ENCODE measurements at places on chromosomes 7 and 10.
A peak's percentile ranks its signal among the peaks of the same experiment; 100 is the strongest.

- DNase-seq: no peak
Measured at GRCh38 chr7:13540429-13540828, 449.0 kb downstream of the ETV1 start.

GRCh38 chr10:70549962-70550458 is 52.5 kb downstream of the PRF1 start:
- DNase-seq: peak; percentile 53

DNA sequence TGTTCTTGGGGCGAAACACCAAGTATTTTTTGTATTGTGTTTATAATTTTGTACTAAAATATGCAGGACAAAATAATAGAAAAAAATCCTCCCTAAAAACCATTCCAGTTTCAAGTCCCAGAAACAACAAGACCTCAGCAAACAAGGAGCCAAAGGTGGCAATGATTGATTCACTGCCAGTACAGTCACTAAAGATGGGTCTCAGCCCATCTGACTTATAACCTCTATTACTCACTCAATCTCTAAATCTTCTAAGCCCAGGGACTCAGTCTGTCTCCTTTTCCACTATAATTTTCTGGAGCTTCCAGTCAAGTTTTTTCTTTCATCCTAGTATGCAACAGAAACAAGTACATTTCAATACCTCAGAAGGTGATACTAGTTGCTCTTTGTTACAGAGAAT is 33.3 kb downstream of the SNX13 start:
- no peak for DNase-seq

DNA sequence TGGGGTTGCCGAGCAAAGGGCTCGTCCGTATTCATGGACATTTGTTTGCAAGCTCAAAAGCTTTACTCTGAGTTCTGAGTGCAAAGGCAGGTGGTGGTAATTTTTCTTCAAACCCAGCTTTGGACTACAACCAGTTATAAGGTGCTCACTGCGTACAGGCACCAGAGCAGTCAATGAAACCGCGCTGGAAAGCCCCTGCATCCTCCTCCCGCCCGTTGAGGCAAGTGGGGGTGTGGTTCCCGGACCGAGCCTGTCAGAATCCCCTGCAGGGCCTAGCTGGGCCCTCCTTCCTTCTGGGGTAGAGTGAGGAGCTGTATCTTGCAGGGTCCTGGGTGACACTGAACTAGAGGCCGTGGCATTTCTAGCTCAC is 22.3 kb downstream of the AMZ1 start:
- peak; percentile 34 for DNase-seq

DNA sequence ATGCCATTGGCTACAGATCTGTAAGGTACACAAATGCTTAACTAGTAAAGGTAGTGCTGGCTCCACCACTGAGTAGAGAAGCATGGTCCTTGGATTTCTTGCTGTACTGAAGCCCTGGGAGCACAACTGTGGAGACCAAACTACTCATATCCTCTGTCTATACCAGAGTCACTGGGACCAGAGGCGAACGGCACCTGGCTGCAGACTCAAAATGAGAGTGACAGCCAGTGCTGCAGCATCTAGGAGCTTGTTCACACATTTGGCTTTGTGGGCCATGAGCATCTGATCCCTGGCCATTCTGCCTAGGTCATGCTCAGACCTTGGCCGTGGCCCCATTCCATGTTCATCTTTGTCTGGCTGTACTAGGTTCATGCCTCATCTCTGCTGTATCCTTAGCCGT is 31.9 kb downstream of the LRRC18 start:
- no peak for DNase-seq

DNA sequence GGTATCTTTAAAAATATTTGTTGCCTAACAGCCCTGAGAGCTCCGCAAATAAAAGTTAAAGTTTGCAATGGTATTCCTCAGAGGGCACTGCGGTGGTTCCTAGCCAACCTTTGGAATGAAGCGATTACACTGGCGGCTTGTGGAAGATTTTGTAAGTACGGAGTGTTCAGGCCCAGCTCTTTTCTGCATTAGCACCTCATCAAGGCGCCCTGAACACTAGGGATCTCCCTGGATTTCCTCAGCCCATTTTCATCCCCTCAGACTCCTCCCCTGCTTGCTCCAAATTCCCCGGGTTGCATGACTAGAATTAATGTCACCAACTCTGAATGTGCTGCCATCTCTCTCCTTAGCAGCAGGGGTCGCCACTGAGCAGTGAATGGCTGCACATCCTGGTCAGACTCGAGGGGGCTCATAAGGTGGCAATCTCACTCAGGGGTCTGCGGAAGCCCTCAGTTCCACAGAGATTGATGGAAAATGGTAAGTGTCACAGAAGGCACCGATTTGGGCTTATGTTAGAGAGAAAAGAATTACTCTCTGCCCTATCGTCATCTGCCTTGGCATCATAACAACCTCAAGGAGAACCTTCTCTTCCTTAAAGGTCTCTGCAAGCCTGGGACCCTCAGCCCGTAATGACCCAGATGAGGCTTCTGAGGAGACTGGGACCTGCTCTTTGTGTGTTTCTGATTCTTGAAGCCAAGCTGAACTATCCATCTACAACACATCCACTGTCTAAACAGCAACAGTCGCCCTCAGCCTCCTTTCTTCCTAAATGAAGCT is 262.8 kb upstream of the AOAH start:
- DNase-seq: no peak

GRCh38 chr10:67988606-67989005 is 86.5 kb downstream of the HERC4 start:
- no peak for DNase-seq

DNA sequence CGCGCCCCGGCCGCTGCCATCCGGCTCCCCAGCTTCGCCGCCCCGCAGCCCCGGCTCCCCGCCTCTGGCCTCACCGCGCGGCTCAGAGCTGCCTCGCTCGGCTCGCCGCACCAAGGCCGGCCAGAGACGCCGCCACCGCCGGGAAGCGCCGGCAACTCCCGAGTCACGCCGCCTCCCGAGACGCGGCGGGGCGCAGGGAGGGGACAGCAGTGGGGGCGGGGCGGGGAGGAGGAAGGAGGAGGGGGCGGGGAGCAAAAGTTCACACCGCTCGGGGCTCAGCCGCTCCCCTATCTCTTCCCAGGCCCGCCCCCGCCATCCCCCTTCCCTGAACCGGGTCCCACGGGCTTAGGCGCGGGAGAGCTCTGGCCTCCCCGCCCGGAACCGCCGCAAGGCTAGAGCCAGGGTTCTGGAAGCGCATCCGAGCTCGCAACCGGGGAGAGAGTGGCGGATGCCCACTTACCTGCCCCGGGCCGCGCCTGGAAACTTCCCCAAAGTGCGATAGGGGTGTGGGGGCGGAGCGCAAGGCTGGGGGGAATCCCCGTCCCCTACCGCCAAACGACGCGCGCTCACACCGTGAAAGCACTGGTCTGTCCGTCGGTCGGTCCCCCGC is 1.0 kb downstream of the CHST15 start:
- no peak for DNase-seq
